Activated CD4-positive, alpha-beta T cell treated with anti-CD3 and anti-CD28 coated beads, Interleukin-2, amount 10 ng/mL, durations not matched to agents 7 days and 5 days (primary cell): ENCODE measurements at places on chromosomes 1 and 21. TPM values are rescaled to one million over a fixed set of nuclear protein-coding genes. Genes with fewer than 3 reads are reported as not detected.
A peak's percentile ranks its signal among the peaks of the same experiment; 100 is the strongest.

DNA sequence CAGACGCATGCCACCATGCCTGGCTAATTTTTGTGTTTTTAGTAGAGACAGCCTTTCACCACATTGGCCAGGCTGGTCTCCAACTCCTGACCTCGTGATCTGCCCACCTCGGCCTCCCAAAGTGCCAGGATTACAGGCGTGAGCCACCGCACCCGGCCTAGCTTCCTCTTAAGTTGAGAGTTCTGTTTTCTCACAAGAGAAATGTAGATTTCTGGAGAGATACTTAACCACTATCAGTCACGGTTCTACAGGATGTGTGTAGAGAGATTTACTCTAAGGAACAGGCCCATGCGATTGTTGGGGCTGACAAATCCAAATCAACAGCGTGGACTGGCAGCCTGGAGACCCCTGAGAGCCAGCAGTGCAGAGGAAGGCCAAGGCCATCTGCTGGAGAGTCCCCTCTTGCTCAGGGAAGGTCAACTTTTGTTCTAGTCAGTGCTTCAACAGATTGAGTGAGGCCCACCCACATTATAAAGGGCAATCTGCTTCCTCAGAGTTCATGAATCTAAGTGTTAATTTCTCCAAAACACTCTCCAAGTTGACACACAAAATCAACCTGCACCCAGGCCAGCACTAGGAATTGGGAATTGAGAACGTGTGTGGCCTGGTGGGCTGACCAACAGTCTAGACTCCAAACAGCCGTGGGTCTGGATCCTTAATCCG is 38.7 kb downstream of the CHAF1B start:
- no peak for DNase-seq
- no peak overlapping the region for H3K4me3 ChIP-seq
- peaks cover 7% of the 10 kb centered on the region for H3K36me3 ChIP-seq
- no peaks in the 10 kb centered on the region for H3K27me3 ChIP-seq
- H3K27ac ChIP-seq: peak overlapping the region; percentile 77

DNA sequence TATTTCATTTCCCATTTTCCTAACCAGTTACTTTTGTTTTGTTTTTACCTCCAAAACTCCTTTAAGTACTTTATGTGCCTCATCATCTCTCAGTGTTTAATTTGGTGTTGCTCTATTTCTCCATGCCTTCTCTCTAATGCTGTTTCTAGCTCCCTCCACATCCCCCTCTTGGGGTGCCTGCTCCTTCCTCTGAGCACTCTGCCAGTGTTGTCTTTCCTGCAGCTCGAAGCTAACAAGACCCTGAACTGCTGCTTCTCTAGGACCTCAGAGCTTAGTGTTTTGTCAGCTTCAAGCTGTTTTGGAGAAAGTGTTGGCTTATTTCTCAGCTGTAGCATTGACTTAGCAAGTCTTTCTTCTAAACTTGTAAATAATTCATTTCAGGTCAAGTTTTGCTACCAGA is 290.6 kb downstream of the DPYD start:
- no peak overlapping the region for H3K4me3 ChIP-seq
- H3K27me3 ChIP-seq: no peaks in the 10 kb centered on the region
- no peak for DNase-seq
- no peaks in the 10 kb centered on the region for H3K4me1 ChIP-seq

DNA sequence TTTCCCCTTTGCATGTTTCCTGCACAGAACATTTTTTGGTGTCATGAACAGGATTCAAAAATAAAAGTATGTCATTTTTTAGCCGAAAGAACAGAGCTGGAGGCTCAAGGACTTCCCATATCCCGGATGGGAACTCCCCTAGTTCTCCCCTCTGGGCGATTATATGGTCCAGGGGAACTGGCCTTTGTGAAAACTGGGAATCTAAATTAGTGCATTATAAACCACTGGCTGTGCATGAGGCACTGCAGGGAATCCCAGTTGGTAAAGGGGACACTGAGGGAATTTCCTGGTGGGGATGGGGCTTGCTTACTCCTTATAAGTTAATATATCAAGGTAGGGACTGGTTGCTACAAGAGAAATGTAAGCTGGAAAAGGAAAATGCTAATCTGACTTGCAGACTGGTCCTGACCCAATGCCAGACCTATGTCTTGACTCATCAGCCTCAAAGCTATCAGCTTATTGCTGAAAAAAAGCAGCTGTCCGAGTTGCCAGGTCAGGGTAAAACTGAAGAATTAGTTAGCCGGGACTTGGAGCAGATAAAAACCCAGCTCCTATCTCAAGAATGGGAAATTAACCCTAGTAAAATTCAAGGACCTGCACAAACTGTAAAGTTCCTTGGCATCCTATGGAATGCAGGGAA is 122.6 kb downstream of the FCRL5 start:
- H3K36me3 ChIP-seq: no peaks in the 10 kb centered on the region
- no peak overlapping the region for H3K27ac ChIP-seq
- peaks cover 12% of the 10 kb centered on the region for H3K27me3 ChIP-seq
- H3K4me3 ChIP-seq: no peak overlapping the region

The SMIM1 gene
- not detected for total RNA-seq

DNA sequence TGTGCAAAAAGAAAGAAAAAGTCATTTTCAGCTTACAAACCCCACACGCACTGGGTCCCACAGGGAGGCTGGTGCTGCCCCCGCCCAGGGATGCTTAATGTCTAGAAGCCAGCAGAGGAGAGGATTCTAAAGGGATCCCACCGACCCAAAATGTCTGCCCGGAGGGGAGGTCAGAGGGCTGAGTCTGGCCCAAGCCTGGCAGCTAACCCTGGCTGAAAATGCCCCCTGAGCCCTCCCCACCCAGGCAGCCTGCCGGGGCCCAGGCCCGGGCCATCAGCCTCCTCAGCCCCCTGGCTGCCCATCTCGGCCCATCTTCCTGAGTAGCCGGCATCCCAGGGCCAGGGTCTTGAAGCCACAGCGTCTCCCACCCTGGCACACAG is 33.5 kb downstream of the ACOT7 start:
- H3K4me3 ChIP-seq: peak overlapping the region; percentile 65
- H3K27me3 ChIP-seq: no peaks in the 10 kb centered on the region
- DNase-seq: no peak
- peak overlapping the region; percentile 96 for H3K27ac ChIP-seq

GRCh38 chr1:206472024-206472423 is 1.7 kb downstream of the IKBKE start:
- H3K4me3 ChIP-seq: peak overlapping the region; percentile 78
- H3K27me3 ChIP-seq: no peaks in the 10 kb centered on the region
- DNase-seq: no peak
- H3K4me1 ChIP-seq: peaks cover 78% of the 10 kb centered on the region
- H3K36me3 ChIP-seq: peaks cover 47% of the 10 kb centered on the region

DNA sequence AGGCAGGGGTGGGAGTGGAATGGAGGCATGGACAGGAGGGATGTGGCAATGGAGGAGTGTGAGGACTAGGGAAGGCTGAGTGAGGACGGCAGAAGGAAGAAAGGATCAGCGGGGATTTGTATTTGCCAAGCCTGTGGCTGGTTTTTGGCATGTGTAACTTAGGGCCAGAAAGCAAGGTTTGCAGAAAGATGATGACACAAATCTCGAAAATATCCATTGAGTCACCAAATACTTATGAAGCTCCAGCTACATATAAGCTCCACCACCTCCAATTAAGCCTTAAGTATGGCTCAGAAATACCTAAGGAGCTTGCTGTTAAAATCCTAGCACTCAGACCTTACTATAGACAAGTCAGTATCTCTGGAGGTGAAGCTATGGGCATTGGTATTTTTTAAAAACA is 90.1 kb downstream of the OMA1 start:
- H3K27me3 ChIP-seq: no peaks in the 10 kb centered on the region
- no peaks in the 10 kb centered on the region for H3K36me3 ChIP-seq
- no peaks in the 10 kb centered on the region for H3K4me1 ChIP-seq
- H3K4me3 ChIP-seq: no peak overlapping the region
- DNase-seq: no peak

The KRTAP12-2 gene
- not detected for total RNA-seq

DNA sequence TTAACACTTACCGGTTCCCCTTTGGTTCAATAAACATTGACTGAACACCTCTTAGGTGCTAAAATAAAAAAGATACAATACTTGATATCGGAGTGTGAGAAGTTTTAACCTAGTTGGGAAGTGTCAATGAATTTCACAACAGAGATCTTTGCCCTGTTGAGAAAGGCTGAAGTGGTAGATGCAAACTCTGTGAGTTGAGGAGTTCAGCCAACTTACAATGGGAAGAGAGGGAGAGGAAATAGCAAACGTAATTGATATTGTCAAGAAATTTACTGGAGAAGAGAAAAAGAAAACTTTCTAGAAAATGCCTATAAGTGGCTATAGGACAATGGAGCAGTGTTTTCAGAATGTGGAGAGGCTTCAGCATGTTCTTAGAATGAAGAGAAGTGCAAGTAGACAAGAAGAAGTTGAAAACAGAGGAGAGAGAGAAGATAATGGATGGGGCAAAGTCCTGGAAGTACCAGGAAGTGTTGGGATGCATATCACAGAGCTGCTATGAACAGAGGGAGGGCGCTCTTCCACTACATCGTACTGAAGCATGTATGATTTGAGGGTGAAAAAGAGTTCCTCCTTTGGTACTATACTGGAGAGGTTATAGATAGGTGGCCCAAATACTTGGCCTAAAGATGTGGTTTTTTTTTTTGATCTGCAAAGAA is 48.9 kb downstream of the MEF2D start:
- DNase-seq: no peak
- H3K36me3 ChIP-seq: no peaks in the 10 kb centered on the region
- H3K4me1 ChIP-seq: peaks cover 7% of the 10 kb centered on the region
- peaks cover 39% of the 10 kb centered on the region for H3K27me3 ChIP-seq
- H3K4me3 ChIP-seq: no peak overlapping the region

- H3K27me3 ChIP-seq: no peaks in the 10 kb centered on the region
- peak; percentile 64 for DNase-seq
- no peak overlapping the region for H3K27ac ChIP-seq
- peaks cover 28% of the 10 kb centered on the region for H3K4me1 ChIP-seq
- no peak overlapping the region for H3K4me3 ChIP-seq
- H3K36me3 ChIP-seq: peaks cover 26% of the 10 kb centered on the region
Observed at GRCh38 chr1:235329139-235329902, 951 bp downstream of the GGPS1 start.

DNA sequence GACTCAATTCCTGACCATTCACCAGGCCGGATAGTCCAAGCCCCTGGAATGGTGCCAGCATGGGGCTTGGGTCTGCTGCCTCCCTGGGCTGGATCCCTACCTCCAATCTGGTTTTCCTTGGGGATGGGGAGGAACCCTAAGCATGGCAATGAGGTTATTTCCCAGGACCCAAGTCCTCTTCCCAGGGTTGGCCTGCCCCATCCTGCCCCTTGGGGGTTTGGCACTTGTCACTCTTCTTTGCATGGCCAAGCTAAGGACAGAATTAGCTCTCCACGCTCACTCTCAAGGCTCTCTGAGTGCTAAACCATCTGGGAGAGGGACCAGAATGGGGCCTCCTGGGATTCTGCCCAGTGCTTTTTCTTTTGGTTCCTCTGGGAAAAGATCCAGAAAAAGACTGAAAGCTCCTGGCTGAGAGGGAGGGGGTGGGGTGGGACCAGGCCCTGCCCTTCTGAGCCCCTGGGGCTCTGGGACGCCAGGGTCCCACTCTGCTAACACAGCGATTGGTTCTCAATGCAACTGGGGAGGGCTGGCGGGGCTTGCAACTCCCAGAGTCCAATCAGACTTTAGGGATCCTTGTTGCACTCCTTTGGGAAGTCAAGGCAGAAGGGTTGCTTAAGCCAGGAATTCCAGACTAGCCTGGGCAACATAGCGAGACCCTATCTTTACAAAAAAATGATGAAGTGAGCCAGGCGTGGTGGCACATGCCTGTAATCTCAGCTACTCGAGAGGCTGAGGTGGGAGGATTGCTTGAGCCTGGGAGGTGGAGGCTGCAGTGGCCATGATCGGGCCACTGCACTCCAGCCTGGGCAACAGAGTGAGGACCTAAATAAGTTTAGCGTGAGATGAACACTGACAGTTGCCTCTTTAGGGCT is 52.7 kb downstream of the DHRS3 start:
- no peak for DNase-seq
- H3K27ac ChIP-seq: peak overlapping the region; percentile 13
- no peak overlapping the region for H3K4me3 ChIP-seq
- peaks cover 34% of the 10 kb centered on the region for H3K36me3 ChIP-seq
- no peaks in the 10 kb centered on the region for H3K27me3 ChIP-seq

DNA sequence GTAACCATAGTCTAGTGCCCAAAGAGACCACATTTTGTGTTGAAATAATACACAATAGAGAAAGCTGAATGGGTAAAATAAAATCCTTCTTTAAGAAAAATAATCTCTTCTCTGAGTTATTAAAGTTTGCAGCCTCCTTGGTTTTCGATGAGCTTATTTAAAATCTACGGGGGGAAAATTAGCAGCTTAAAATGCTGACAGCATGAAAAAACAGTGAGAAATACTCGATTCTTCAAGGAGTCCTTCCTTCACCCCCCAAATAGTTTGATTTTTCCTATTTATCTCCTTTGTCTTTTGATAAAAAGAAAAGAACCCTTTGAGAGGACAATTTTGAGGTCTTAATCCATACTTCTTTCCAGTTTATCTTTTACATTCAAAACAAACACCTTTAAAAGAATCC is 394.0 kb upstream of the B3GALT2 start:
- DNase-seq: no peak
- H3K27ac ChIP-seq: no peak overlapping the region
- no peak overlapping the region for H3K4me3 ChIP-seq
- H3K4me1 ChIP-seq: no peaks in the 10 kb centered on the region
- peaks cover 7% of the 10 kb centered on the region for H3K36me3 ChIP-seq

GRCh38 chr1:176183618-176184017 is 23.5 kb downstream of the COP1 start:
- no peaks in the 10 kb centered on the region for H3K27me3 ChIP-seq
- no peak overlapping the region for H3K27ac ChIP-seq
- H3K36me3 ChIP-seq: peaks cover 25% of the 10 kb centered on the region
- H3K4me3 ChIP-seq: no peak overlapping the region

GRCh38 chr1:210434223-210434622 is 105.5 kb downstream of the HHAT start:
- no peak overlapping the region for H3K4me3 ChIP-seq
- H3K4me1 ChIP-seq: no peaks in the 10 kb centered on the region
- no peaks in the 10 kb centered on the region for H3K27me3 ChIP-seq
- H3K27ac ChIP-seq: no peak overlapping the region

DNA sequence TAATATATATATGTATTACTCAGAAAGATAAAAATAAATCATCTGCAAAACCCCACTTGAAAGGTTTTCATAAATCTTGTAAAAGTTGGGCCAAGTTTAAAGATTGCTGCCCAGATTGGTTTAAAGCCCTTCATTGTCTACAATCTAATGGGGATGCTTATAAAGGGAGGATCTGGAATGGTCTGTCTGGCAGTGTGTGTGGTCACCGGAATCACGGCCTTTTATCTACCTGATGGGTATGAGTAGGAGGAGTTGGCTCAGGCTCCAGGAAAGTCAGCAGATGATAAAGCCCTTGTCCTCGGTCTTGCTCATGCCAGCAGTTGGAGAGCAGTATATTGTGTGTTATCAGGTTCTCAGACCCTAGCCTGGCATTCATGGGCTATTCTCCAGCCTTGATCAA is 197.7 kb downstream of the ROR1 start:
- H3K27ac ChIP-seq: no peak overlapping the region
- H3K4me3 ChIP-seq: no peak overlapping the region
- DNase-seq: no peak
- H3K36me3 ChIP-seq: no peaks in the 10 kb centered on the region
- H3K27me3 ChIP-seq: no peaks in the 10 kb centered on the region
